GM12878 (cell line): ENCODE measurements at places on chromosomes 16 and 17. TPM values are rescaled to one million over a fixed set of nuclear protein-coding genes. Genes with fewer than 3 reads are reported as not detected.

GRCh38 chr17:21090902-21091618 lies 35.7 kb upstream of the DHRS7B start:
- no peak overlapping the region for H3K4me3 ChIP-seq
- H3K36me3 ChIP-seq, result no peaks in the 10 kb centered on the region
- no peaks in the 10 kb centered on the region for H3K27me3 ChIP-seq
- peaks cover 9% of the 10 kb centered on the region; the same call in 1 of the 2 replicates for H3K4me1 ChIP-seq
- no peak for DNase-seq

- no peak overlapping the region for H3K27ac ChIP-seq
- H3K4me3 ChIP-seq, result no peak overlapping the region
- no peaks in the 10 kb centered on the region for H3K4me1 ChIP-seq
- H3K36me3 ChIP-seq, result no peaks in the 10 kb centered on the region
- H3K27me3 ChIP-seq, result no peaks in the 10 kb centered on the region
- no peak for DNase-seq
Observed at GRCh38 chr17:38469875-38470274, 41.6 kb downstream of the ARHGAP23 start.

TMEM235 gene
- polyA plus RNA-seq, result not detected in 2 replicates

ABCC11 gene
- 0.05 TPM in 1 of 2 replicates, not detected in the other for polyA plus RNA-seq

KRTAP4-9 gene
- not detected in 2 replicates for polyA plus RNA-seq

GRCh38 chr17:53950858-53951250 lies 128.1 kb downstream of the KIF2B start:
- H3K27me3 ChIP-seq, result no peaks in the 10 kb centered on the region
- DNase-seq, result no peak
- no peaks in the 10 kb centered on the region for H3K4me1 ChIP-seq
- no peaks in the 10 kb centered on the region for H3K36me3 ChIP-seq
- no peak overlapping the region for H3K4me3 ChIP-seq

GRCh38 chr17:48002266-48002915 lies 31.5 kb downstream of the CDK5RAP3 start:
- H3K27ac ChIP-seq, result peak overlapping the region; percentile 85
- no peaks in the 10 kb centered on the region for H3K36me3 ChIP-seq
- H3K4me1 ChIP-seq, result peaks cover 49% of the 10 kb centered on the region
- H3K4me3 ChIP-seq, result no peak overlapping the region

GRCh38 chr17:4901648-4902344 lies 1.1 kb downstream of the CHRNE start:
- H3K4me1 ChIP-seq, result peaks cover 20% of the 10 kb centered on the region
- DNase-seq, result no peak
- no peak overlapping the region for H3K4me3 ChIP-seq
- no peaks in the 10 kb centered on the region; the same call in 1 of the 2 replicates for H3K27me3 ChIP-seq

GRCh38 chr17:8159032-8159400 lies 3.7 kb downstream of the VAMP2 start:
- H3K36me3 ChIP-seq, result no peaks in the 10 kb centered on the region
- peaks cover 30% of the 10 kb centered on the region for H3K4me1 ChIP-seq
- H3K4me3 ChIP-seq, result no peak overlapping the region
- no peak overlapping the region for H3K27ac ChIP-seq
- H3K27me3 ChIP-seq, result no peaks in the 10 kb centered on the region

- no peak overlapping the region for H3K27ac ChIP-seq
- no peaks in the 10 kb centered on the region for H3K27me3 ChIP-seq
- DNase-seq, result no peak
Observed at GRCh38 chr16:23528644-23529310, 18.5 kb upstream of the GGA2 start.

TRIM37 gene
- 17.4 and 18.6 TPM in 2 replicates for polyA plus RNA-seq

DNA sequence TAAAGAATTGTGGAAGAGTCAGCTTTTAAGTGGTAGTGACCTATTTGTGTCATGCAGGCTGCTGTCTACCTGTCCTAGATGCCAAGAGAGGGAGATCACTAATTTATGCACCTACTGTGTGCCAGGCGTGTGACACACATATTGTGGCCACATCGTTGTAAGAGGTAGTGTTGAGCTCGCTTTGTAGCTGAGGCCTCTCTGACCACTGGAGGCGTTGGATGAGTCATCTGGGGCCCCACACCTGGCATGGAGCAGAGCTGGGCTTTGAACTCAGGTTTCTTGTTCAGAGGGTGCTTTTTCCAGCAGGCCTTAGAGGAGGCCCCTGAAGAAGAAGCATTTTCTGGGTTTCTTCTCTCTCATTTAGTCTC lies 52.3 kb upstream of the LGALS9 start:
- peaks cover 23% of the 10 kb centered on the region for H3K36me3 ChIP-seq
- peak; percentile 57 for DNase-seq
- H3K27ac ChIP-seq, result peak overlapping the region; percentile 67
- no peak overlapping the region for H3K4me3 ChIP-seq
- H3K27me3 ChIP-seq, result no peaks in the 10 kb centered on the region

DNA sequence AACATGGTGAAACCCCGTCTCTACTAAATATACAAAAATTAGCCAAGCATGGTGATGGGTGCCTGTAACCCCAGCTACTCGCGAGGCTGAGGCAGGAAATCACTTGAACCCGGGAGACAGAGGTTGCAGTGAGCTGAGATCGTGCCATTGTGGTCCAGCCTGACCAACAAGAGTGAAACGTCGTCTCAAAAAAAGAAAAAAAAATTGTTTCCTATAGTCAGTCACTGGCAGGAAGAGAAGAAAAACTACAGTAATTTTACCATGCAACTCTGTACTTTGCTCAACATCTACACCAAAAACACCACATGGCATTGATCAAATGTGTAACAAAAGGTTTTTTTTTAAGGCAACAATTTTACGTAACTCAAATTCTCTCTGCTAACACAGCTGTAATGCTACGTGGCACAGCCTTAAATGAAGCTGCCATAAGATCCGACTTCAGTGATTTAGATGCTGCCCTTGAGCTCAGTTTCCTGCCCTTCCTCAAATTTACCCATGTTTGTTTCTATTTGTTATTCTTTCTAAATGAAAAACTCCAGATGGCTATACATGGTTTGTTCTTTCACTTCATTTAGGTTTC lies 40.2 kb downstream of the CNOT1 start:
- no peaks in the 10 kb centered on the region for H3K27me3 ChIP-seq
- no peaks in the 10 kb centered on the region for H3K4me1 ChIP-seq
- no peak overlapping the region for H3K4me3 ChIP-seq
- H3K27ac ChIP-seq, result no peak overlapping the region
- DNase-seq, result no peak

- H3K4me1 ChIP-seq, result peaks cover 8% of the 10 kb centered on the region
- H3K4me3 ChIP-seq, result no peak overlapping the region
- no peak overlapping the region for H3K27ac ChIP-seq
- H3K27me3 ChIP-seq, result no peaks in the 10 kb centered on the region
- no peak for DNase-seq
Observed at GRCh38 chr16:56889206-56889605, 24.2 kb downstream of the SLC12A3 start.
